ENCODE measurements at places on chromosomes 3 and 15.

GRCh38 chr15:51328926-51329325 lies 9.5 kb downstream of the CYP19A1 start:
- DNase-seq: no peak

DNA sequence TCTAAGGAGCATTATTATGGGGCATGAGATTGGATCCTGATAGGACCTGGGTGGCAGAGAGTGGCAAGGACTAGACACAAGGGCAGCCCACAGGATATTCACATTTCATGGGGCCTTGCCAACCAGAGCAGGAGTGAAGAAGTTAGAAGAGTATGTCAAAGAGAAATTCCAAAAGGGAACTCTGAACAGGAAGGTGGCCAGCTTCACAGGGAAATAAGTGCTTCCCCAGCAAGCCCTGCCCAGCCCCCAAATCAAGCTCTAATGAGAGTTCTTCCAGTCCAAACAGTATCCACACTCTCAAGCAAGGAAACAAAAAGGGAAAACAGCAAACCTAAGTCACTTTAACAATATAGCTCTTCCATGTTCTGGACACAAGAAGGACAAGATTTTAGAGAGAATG lies 130.2 kb upstream of the COL8A1 start:
- DNase-seq: no peak

- no peak for DNase-seq
Observed at GRCh38 chr3:50090984-50091383, 2.3 kb downstream of the RBM5 start.

GRCh38 chr3:172294223-172294806 lies 153.9 kb downstream of the GHSR start:
- no peak for DNase-seq

- DNase-seq: no peak
Observed at GRCh38 chr3:15728766-15729165, 69.0 kb downstream of the ANKRD28 start.

All from activated CD8-positive, alpha-beta memory T cell treated with anti-CD3 and anti-CD28 coated beads for 1 hour (primary cell).